ENCODE measurements at places on chromosomes 5 and 9.

DNA sequence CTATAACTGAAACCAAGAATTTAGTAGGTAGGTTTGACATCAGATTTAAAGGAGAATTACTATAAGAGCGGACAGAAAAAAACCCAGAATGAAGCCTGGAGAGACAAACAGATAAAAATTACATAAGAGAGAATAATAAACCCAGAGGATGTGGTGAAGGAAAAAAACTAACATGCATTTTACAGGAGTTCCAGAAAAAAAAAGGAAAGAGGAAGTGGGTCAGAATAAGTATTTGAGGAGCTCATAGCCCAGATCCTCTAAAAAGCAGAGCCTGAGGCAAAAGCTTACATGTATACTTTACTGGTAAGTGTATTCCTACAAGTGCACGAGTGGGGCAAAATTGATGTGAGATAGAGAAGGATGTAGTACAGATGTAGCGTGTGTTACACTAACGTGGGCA is 43.1 kb upstream of the NAA35 start:
- no peak for DNase-seq

- DNase-seq = no peak
These were observed 62.8 kb downstream of the CD180 start for GRCh38 chr5:67133776-67134175.

DNA sequence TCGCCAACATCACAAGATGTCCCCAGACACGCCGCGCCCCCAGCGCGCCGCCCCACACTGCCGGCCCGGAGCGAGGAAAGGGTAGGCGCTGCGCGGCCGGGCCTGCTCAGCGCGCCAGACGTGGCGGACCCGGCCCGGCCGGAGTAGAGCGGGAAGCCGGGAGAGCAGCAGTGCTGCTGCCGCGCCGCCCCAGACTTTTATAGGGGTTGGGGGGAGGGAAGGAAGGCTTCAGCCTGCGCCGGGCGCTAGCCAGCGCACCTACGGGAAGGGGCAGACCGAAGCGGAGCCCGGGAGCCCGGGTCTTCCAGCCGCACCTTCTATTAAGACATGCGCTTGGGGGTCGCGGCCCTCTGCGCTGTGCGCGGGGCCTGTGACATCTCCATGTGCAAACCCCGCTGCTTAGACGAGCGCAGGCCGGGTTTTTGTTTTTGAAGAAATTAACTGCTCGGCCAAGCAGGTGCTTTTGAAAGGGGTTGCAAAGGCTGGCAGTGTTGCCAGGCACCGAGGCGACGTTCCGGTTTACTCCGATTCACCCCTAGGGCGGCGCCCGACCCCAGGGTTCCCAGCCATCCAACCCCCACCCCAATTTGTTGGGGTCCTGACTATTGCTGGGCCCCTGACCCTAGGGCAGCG is 353 bp upstream of the PAX5 start:
- no peak for DNase-seq

DNA sequence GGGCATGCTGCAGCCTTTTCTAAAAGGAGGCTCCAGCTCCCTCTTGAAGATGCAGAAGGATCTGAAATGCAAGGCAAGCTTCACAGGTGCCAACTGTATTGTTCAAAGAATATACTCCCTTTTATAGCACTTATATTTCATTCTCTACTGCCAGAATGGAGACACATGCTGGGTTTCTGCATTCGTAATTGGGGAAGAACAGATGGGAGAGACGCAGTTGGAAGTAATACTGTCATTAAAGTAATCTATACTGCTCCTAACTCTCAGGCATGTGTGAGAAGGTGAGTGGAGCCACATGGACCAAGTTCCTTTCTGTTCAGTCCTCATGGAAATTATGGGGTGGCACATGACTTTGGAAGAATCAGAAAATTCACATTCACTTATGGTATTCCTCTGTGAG is 226.4 kb downstream of the TRIM32 start:
- no peak for DNase-seq

DNA sequence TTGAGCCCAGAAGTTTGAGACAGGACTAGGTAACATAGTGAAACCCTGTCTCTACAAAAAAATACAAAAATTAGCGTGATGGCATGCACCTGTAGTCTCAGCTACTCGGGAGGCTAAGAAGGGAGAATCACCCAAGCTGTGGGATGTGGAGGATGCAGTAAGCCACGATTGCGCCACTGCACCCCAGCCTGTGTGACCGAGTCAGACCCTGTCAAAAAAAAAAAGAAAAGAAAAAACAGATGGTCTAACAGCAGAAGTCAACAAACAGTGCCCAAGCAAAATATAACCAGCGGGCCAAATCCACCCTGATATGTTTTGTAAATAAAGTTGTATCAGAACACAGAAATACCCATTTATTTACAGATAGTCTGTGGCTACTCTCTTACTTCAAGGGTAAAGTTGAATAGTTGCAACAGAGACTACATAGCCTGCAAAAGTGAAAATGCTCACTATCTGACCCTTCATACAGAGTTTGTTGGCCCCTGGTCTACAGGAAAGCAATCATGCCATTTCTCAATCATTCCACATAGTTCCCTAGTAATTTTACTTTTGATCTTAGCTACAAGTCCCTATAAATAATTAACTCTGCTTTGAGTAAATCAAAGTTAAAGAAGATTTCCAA is 383.7 kb downstream of the TLE1 start:
- no peak for DNase-seq

DNA sequence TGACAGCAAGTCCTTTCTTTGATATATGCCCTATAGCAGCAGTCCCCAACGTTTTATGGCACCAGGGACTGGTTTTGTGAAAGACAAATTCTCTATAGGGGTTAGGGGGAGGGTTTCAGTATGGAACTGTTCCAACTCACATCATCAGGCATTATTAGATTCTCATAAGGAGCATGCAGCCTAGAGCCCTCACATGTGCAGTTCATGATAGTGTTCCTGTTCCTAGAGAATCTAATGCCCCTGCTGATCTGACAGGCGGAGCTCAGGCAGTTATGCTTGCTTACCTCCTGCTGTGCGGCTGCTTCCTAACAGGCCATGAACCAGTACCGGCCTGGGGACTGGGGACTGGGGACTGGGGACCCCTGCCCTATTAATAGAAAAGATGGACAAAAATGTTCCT is 2.7 kb upstream of the RAPGEF6 start:
- no peak for DNase-seq

GRCh38 chr9:132837501-132838286 is 40.4 kb downstream of the AK8 start:
- no peak for DNase-seq

DNA sequence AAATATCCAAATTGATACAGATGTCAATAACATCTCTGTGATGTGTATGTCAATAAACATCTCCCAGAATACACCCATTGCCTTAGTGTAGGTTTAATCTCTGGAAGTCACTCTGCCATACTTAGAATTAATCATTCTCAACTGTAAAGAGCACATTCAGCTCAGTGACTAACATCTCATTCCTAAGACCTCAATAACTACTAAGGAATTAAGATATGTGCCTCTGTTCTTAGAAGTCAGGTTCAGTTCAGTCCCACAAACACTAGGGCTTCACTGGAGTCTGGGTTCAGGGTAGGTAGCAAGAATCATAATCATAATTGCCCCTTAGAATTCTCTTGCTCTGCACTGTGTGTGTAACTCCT is 31.7 kb downstream of the UGCG start:
- no peak for DNase-seq

GRCh38 chr9:125908136-125908535 is 161.0 kb downstream of the PBX3 start:
- no peak for DNase-seq

DNA sequence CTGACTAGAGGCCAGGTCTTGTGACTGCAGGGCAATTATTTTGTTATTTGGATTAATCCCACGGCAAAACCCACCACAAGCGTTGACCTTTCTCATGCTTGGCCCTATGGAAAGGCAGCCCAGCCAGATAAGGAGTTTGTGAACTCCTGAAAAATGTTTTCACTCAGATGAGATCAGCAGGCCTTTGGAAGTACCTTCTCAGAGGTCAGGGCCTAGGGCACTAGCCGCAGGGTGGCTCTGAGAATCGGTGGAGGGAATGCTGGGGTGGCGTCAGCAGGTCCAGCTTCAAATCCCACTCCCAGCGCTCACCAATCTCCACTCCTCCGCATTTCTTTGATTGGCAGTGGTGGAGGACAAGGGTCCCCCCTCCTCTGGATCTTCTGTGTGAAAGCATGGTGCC is 194.4 kb downstream of the GADD45G start:
- DNase-seq = no peak

DNA sequence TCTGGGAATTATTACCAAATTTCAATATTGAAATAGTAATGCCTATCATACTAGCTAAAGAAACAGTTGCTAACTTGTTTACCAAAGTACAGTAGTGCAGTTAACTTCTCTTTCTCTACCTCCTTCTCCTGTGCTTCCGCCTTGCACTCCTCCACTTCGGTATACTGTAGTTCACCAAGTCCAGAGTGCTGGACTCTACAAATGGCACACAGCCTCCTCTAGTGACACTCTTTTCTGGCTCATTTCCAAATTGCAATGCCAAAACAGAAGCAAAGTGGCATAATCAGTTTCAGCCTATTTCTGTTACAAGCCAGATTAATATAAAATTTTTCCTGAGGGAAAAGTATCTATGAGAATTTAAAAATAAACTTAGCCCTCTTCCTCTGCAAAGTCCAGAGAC is 86.0 kb upstream of the RASGRF2 start:
- DNase-seq = no peak

- DNase-seq = no peak
These were observed 326.7 kb downstream of the MAT2B start for GRCh38 chr5:163832155-163832554.

DNA sequence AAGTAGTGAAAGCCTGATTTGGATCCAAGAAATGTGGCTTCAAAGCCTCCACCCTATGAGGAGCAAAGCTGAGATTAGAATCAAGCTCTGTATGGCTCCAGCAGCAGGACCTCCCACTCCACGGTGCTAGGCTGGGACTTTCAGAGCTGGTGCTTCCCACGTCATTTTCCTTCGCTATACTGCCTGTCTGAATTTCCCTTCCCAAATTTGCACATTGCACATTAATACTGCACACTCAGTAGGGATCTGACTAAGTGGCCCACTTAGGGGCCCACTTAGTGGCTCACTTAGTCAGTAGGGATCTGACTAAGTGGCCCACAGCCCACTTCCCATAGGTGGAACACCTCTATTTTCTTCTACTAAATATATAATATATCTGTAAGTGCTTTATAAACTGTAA is 14.1 kb upstream of the SPDL1 start:
- no peak for DNase-seq

DNA sequence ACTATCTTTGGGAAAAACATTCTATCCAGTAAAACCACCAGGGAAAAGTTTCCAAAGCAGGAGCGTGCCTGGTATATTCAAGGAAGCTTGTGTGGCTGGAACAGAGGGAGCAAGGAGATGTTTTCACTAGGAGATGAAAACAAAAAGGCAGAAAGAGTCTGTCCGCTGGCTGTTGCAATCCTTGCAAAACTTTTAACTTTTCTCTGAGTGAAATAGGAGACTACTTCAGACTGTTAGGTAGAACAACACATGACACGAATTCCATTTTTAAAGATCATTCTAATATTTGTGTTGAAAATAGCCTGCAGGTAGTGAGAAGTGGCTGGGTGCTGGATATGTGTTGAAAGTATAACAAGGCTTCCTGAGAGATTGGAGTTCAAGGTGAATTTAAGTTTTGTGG is 69.5 kb downstream of the PRR16 start:
- DNase-seq = no peak

DNA sequence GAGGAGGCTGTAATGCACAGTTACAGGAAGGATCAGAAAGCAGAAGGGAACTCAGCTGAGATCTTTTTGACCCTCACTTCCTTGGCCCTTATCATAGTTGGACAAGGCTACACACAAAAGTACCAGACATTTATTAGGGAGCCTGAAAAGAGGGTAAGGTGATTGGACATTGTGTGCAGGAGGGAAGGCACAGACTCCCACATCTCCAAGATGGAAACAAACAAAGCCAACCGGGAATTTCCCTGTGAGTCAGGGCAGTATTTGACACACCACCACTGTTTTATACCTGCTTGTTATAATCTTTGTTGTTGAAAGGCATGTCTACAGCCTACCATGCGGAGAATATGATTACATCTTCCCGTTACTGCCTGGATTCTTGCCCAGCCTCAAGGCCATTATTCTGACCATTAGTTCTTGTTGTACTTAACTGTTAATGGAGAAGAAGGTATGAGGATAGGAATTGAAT is 3.0 kb upstream of the CCNG1 start:
- DNase-seq = peak; percentile 40

GRCh38 chr9:131333771-131334628 is 44.5 kb downstream of the PLPP7 start:
- no peak for DNase-seq

GRCh38 chr5:176862330-176862995 is 36.7 kb downstream of the HK3 start:
- no peak for DNase-seq

- DNase-seq = no peak
These were observed 7.8 kb upstream of the DELE1 start for GRCh38 chr5:141915881-141916336.

GRCh38 chr5:8813180-8813579 is 732.7 kb downstream of the SEMA5A start:
- DNase-seq = no peak

DNA sequence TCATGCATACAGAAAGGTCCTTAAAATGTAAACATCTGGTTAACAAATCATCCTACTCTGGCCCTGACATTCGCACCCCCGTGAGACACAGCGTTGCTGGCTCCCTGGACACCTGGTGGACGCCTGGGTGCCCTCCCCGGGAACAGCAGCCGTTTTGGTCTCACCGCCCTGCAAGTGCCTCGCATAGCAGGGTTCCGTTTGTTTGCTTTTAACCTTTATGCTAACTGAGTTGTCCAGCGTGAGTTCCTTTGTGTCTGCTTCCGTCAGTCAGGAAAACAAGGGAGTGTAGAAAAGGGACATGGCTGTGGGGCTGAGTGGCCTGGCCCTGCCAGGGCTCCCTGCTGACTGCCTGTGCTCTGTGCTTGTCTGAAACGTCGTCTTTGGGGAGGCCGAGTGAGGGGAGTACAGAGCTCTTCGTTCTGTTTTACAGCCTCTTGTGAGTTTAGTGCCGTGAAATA is 91.8 kb upstream of the CACNA1B start:
- no peak for DNase-seq

- DNase-seq = no peak
These were observed 85.1 kb downstream of the GIN1 start for GRCh38 chr5:103034662-103035392.

- DNase-seq = no peak
These were observed 348.8 kb downstream of the CWC27 start for GRCh38 chr5:65117525-65117924.

DNA sequence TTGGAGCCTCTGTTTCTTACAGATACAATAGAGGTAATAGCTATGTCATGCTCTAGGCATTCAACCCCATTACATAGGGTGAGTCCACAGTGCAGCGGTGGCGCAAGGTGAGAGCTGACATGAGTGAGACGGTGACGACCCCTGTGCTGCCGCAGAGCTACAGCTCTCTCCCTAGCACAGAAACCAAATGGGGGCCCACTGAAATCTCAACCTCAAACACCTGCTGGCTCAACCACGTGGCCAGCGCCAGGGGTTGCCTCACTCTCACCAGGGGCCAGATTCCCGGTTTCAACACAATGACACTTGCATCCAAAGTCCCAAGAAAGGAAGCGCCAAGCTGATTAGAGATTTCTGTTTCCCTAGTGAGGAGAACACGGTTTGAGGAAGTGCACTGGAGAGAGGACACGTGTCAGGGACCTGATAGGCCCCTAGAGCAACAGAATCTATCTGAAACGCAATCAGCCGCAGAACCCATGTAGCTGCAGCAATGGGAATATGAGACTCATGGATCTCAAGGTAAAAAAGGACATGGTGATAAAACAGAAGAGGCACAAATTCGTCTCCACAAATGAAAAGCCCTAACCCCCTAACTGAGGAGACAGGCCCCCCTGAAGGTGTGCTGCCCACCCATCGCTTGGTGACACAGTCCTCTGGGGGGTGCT is 114.3 kb downstream of the CRB2 start:
- no peak for DNase-seq
